ENCODE measurements at places on chromosomes 11 and 22.

GRCh38 chr22:21028277-21029251, 3.8 kb downstream of the SLC7A4 start:
- DNase-seq: no peak

DNA sequence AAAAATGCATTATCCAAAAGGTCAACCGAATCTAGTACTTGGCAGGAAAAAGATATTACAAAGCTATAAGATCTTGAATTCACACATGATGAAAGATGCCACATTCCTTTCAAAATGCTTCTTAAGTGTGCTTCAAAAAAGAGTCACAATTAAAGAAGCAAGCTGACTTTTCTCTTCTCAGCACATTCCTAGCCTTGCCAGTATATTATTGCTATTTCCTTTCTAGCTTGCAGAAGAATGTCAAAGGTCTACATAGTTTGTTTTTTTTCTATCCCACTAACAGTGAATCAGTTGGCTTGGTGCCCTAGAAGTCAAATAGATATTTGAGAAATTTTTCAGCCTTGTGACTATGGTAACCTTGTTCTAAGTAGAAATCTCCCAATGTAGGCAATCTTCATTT, 56.8 kb downstream of the GUCY1A2 start:
- peak; percentile 97 for DNase-seq

- DNase-seq: no peak
Measured at GRCh38 chr22:25070956-25071355, 118.4 kb downstream of the KIAA1671 start.

DNA sequence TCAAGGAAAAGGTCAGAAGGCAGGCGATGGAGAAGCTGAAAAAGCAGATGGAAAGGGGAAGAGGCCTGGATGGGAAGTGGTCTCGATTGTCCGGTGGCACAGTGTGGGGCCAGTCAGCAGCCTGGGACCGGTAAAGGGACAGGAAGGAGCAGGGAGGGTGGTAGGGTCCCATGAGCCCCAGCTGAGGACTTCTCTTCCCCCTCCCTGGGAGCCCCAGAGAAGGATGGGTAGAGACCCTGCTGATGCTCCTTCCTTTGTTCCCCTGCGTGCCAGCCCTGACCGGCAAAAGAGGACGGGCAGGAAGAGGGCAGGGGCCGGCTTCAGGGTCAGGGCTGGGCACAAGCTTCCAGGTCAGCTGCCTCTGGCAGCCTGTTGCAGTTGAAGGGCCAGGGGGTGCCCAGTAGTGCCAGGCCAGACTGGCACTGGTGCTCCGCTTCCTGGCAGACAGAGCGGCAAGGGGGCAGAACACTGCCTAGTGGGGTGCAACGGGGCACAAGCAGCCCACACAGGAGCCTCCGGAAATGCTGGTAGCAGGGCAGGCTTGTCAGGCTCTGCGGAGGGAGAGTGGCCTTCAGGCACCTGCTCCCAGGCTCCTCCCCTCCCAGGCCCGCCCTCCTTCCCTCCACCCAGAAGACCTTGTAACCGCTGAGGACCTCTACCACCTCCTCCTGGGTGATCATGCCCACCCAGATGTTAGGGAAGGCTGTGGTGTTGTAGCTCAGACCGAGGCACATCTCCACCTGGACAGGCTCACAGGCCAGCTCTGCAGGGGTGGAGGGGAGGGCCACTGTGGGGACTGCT, 739 bp upstream of the C1QTNF5 start:
- DNase-seq: no peak

- peak; percentile 41 for DNase-seq
Measured at GRCh38 chr11:132312701-132313111, 942.3 kb downstream of the NTM start.

GRCh38 chr11:12802418-12803085, 128.3 kb downstream of the TEAD1 start:
- DNase-seq: peak; percentile 66

- DNase-seq: no peak
Measured at GRCh38 chr22:40703174-40703573, 23.9 kb downstream of the MCHR1 start.

DNA sequence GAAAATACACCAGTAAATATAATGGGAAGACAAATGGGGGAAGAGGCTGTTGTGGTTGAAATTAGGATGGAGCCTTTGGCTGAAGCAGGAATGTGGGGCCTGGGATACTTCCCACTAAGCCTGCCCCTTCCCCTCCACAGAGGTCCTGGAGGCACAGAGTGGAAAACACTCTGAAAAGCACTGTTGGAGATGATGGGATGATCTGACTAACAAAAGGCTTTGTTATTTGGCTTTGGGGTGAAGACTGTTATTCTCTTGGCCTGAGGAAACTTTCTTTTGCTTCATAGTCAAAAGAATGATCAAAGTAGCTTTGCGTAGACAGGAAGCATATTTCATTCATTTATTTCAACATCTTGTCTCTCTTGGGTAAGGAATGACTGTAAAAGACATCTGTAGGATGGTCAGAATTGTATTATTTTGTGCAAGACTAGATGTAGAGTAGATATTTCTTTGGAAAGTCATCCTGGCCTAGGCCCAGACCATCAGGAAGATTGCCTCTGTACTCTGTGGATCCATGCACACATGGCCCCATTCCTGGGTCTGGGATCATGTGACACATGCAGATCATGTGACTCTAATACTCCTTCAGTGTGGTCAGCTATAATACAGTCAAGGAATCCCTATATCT, 111.4 kb downstream of the SPON1 start:
- peak; percentile 95 for DNase-seq

Data from fibroblast of skin of abdomen (primary cell).